ENCODE measurements at places on chromosomes 12 and 14.

DNA sequence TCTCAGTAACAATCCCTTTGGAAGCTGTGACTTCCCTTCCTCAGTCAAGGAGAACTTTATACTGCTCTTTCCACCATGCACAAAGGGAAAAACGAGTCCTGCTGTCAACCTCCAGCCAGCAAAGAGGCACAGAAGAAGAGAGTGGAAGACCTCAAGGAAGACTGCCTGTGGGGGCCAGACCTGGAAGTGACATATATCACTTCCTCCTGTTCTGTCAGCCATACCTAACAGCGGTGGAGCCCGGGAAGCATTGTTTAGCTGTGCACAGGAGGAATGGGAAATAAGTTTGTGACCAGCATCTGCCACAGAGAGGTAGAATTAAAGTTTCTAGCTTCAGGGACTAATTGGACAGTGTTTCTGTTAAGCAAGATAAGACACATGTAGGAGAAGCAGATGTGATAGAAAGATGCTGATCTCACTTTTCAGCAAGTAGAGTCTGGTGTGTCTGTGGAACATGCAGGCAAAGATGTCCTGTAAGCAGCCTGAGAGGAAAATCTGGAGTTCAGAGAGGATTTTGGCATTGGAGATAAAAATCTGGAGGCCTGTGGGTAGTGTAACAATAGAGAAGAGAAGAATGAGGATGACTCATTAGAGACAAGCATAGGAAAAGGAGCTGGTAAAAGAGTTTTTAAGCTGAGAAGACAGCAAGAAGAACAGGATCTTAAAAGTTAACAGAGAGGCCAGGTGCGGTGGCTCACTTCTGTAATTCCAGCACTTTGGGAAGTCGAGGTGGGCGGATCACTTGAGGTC lies 141.6 kb upstream of the CPSF6 start:
- peaks cover 2% of the 10 kb centered on the region for H3K4me1 ChIP-seq
- no peak overlapping the region for H3K4me3 ChIP-seq
- H3K36me3 ChIP-seq, result no peaks in the 10 kb centered on the region
- no peak overlapping the region for H3K27ac ChIP-seq

- no peak overlapping the region for H3K27ac ChIP-seq
- no peaks in the 10 kb centered on the region for H3K4me1 ChIP-seq
- DNase-seq, result no peak
Observed at GRCh38 chr12:70806827-70807226, 113.7 kb downstream of the PTPRR start.

- DNase-seq, result no peak
- no peaks in the 10 kb centered on the region for H3K36me3 ChIP-seq
- H3K27ac ChIP-seq, result no peak overlapping the region
- H3K4me3 ChIP-seq, result no peak overlapping the region
- peaks cover 38% of the 10 kb centered on the region for H3K4me1 ChIP-seq
- H3K27me3 ChIP-seq, result no peaks in the 10 kb centered on the region
Observed at GRCh38 chr14:89308232-89308959, 108.6 kb downstream of the FOXN3 start.

GRCh38 chr14:102297436-102298170 lies 7.4 kb downstream of the MOK start:
- no peaks in the 10 kb centered on the region for H3K36me3 ChIP-seq
- H3K27ac ChIP-seq, result no peak overlapping the region
- H3K4me3 ChIP-seq, result no peak overlapping the region
- no peak for DNase-seq

All from Karpas-422 (cell line).